RCC 7860 (cell line): ENCODE measurements at places on chromosomes 5 and 9.

GRCh38 chr9:69715825-69716224 is 43.7 kb upstream of the APBA1 start:
- DNase-seq, result no peak

DNA sequence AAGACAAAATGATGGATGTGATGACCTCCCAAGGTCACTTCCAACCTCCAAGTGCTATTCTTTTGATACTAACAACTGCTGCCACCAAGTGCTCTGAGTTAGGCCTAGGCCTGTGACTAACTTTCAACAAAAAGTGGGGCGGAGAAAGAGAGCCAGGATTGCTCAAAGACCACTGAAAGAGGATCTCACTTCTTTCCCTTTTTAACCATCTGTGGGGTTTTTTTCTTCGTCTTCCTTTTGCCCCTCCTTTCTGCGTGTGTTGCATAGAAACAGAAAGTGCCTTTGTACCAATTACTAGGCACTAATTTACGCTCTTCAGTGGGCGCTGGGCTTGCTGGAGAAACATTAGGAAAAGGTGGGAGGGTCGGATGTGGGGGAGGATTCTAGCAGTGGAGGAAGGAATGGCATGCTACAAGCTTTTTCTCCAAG is 8.0 kb downstream of the KLF9 start:
- no peak for DNase-seq

DNA sequence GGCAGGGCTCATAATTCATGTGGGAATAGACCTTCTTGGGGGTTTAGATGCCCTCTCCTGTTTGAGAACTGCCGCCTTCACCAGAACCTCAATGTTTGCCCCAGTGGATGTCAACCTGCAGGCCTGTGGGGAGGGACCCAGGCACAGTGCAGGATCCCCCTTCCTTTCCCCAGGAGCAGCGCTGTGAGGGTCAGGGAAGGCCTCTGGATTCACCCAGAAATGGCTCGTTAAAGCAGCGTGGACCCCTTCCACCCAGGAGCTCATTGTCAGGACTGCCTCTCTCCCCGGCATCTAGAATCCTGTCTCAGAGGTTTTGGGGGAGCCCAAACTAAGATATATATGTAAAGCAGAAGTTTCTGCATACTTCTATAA is 188.3 kb downstream of the GADD45G start:
- DNase-seq, result no peak

DNA sequence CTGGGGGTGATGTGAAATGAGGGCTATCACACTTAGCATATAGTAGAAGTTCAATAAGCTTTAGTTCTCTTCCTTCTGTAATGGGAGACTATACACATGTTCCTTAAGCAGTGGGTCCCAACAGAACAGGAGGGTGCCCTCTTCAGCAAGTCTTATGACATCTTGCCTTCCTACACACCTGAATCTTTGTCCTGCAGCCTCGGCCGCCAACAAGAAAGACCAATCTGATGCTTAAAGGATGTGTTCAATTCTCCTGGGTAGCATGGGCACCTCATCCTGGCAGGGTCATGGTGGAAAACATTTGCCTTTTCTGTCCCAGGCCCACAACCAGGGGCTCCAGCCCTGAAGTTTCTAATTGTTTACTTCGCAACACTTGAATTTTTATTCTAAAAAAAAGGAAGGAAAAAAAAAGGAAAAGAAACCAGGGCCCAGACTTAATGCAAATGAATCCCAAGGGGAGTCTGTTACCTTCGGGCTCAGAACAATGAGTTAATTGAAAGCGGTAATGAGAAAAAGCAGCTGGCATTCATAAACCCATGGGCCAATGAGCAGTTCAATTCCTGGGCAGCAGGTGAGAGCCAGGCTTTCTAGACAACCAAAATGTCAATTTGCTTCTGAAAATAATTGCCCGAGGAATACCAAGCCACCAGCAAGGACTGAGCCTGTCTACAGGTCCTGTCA is 26.2 kb upstream of the SMAD5 start:
- DNase-seq, result no peak

DNA sequence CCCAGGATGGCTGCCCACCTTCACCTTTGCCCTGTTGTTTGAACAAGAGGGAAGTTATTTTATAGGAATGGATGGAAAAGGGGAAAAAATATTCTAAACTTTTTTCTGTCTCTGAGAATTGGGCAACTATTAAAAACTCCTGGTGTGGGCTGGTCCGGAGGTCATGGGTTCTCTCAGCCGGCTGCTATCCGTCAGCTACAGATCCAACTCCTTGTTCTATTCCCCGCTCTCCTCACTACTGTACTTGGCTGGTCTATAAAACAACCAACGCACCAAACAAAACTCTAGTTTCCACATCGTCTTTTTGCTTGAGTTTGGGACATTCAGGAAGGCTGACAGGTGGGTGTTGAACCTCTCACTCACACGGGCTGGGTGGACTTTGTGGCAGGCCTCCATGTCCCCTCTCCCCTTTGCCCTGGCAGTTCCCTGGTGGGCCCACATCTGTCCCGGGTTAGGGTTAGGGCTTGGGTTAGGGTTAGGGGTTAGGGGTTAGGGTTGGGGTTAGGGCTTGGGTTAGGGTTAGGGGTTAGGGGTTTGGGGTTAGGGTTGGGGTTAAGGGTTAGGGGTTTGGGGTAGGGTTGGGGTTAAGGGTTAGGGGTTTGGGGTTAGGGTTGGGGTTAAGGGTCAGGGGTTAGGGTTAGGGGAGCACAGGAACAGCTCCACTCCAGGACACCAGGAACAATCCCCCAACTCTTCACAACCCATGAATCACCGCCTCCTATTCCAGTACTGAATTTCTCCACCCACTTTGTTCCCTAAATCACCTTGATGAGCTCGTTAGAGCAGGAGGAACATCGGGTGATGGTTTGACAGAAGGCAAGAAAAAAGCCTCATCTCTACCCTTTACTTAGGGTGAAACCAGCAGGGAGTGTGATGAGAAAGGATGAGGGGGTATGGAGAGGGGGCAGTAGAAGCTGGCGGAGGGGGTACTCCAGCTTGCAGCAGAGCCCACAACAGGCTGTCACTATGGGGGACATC is 302.1 kb upstream of the IRX4 start:
- DNase-seq, result no peak

- DNase-seq, result peak; percentile 53
These were observed 472 bp downstream of the FBXO4 start for GRCh38 chr5:41925555-41925951.

DNA sequence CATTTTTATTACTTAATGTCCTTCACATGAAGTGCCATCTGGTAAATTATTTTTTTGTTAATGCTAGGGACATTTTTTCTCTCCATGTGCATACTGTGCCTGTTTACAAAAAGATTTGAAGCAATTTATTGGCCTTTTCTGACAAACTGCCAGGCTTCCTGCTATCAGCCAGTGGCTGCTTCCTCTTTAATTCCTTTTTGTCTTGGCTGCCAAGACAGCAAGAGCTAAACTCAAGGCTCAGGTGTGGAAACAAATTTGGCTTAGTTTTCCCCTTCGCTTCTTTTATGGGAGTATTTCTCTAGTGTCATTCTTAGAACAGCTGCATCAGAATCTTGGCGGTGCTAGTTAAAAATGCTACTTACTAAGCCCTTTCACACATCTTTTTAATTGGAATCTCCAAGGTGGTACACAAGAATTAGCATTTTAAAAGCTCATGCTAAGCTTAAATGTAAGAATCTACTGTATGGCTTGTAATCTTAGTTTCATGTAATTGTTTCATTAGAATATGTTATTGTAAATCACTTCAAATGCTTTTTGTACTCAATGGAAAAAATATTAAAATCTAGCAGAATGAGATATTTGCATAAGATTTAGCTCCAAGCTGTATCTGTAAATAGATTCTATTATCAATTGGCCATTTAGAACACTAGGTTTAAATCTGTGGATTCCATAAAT is 134.2 kb upstream of the RASGRF2 start:
- DNase-seq, result no peak

- no peak for DNase-seq
These were observed 10.3 kb downstream of the LYSMD3 start for GRCh38 chr5:90519081-90519480.

DNA sequence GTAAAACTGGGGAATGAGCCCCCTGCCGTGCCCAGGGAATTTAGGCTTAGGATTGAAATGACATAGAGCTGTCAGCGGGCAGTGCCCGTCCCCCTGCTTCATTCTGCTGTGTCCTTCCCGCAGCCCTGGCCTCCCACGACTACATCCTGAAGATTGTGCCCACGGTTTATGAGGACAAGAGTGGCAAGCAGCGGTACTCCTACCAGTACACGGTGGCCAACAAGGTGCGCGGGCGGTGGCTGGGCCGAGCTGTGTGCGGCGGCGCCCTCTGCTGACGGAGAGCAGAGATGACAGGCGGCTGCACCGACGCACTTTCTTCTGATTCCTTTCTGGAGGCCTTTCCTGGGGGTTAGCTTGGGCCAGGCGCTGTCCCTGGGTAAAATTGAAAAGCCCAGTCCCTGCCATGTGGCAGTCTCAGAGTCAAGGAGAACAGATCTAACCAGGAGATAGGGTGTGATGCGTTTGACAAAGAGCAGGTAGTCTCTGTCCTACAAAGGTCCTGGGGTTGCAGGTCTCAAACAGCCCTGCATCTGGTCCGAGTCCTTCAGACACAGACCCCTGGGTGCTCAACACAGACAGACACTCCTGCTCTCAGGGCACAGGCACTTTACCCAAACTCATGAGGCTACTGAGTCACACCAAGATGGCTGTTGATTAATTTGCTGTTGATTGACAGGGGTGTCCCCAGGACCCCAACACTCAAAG is 26.8 kb upstream of the RPL26L1 start:
- peak; percentile 83 for DNase-seq

DNA sequence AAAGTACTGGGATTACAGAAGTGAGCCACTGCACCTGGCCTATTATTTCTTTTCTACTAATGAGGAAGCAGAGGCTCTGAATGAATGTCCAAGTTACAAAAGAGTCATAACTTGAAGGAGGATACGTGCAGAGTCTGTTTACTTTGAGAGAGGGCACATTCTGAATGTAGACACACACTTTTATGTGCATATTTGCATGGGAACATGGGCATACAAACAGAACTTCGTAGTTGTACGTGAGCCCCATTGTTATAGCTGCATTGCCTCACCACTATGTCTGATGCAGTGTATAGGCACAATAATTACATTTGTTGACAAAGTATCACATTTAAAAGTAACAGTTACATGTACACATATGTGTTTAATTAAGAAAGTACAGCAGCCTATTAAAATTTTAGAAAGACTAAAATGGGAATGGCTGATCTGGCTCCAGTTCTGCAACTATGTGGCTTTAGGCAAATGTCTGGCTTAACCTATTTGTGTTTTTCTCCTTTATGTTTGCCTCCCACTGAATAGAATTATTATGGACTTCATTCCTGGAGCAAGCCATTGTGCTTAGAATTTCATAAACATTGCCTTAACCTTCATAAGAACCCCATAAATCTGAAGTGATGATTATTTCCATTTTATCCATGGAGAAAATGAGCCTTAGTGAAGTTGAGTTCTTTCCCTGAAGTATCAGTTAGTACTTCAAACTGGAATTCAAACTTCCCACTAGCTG is 3.0 kb upstream of the DPYSL3 start:
- DNase-seq, result no peak

- DNase-seq, result no peak
These were observed 17.1 kb downstream of the SHB start for GRCh38 chr9:38051780-38052546.

- DNase-seq, result no peak
These were observed 101.2 kb upstream of the PANK3 start for GRCh38 chr5:168680395-168680794.

DNA sequence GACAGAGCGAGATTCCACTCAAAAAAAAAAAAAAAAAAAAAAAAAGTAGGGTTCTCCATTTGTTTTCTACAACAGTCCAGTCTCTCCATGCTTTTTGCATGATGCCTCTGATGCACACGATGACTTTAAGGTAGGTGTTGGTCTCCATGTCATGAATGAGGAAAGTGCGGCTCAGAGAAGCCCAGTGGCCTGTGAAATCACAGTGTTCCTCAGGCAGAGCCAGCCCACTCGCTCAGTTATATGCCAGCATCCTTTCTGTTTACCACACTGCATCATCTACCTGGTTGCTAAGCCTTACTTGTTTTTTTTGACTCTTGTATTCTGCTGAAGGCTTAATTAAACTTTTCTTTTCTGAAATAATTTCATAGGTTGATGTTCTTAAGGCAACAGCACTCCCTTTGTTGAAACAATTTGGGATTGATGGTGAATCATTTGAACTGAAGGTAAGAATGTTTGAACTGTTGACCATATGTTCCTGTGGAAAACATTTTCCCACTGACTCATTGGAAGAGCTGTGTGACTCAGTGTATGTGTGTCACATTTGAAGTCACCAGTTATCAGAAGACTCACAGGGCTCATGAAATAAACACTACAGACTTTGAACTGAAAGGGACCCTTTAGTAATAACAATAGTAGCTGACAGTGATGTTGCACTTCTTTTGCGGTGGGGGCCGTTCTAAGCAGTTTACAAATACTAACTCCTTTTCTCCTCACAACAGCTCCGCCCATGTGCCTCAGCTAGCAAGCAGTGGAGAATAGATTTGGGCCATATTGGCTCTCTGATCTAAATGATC is 40.2 kb downstream of the RCL1 start:
- peak; percentile 92 for DNase-seq

- no peak for DNase-seq
These were observed 621.3 kb upstream of the ZNF608 start for GRCh38 chr5:125367702-125368101.

DNA sequence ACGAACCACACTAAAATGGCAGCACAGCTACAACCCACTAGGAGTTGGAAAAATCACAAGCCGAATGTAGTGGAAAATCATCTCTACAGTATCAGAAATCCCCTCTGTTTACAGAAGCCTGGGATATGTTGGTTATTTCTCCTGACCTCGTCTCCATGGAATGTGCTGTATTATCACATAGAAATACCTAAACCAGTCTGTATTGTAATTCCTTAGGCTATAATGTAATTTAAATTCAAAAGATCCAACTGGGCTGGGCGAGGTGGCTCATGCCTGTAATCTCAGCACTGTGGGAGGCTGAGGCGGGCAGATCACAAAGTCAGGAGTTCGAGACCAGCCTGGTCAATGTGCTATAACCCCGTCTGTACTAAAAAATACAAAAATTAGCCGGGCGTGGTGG is 244.8 kb upstream of the MPDZ start:
- no peak for DNase-seq
